Stimulated activated effector memory CD8-positive, alpha-beta T cell treated with anti-CD3 and anti-CD28 coated beads, Interleukin-12 subunit alpha, Interleukin-12 subunit beta, amount 100 ng/mL, for 72 hours (primary cell): ENCODE measurements at places on chromosomes 1 and 21.

- no peak for DNase-seq
These were observed 719.4 kb upstream of the PTBP2 start for GRCh38 chr1:96002201-96002600.

DNA sequence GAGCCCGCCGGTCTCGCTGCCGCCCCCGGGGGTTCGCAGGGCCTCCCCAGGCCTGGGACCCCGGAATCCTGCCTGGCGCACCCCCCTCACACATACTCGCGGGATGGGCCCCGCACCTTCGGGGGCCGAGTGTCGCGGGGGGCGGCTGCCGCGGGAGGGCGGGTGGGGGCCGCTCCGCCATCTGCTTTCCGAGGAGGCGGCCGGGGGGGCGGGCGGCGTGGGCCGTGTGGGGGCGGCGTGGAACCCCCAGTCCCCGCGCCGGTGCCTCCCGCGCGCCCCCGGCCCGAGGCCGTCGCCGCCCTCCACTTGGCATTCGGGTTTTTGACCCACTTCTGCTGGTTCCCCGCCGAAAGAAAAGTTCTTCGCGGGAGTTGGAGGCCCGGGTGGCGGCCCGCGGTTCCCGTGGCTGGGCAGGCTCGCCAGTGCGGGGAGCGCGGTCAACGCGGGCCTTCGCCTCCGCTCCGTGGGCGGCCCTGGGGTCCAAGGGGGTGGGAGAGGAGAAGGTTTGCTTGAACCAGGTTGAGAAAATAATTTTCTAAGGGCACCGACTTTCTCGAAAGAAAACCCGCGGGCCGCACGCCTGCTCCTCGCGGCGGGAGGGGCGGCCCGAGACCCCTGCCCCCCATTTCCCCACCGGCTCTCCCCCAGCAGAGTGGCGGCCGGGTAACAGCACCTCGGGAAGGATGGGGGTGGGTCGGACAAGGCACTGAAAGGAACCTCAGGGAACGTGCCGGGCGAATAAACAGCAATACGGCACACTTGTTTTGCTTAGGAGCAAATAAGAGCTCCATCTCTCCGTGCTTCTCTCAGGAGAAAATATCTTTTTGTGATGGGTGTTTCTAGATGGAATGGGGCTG, 1.6 kb downstream of the PHF13 start:
- DNase-seq, result no peak

- no peak for DNase-seq
These were observed 57.3 kb upstream of the SSBP3 start for GRCh38 chr1:54463259-54464030.

DNA sequence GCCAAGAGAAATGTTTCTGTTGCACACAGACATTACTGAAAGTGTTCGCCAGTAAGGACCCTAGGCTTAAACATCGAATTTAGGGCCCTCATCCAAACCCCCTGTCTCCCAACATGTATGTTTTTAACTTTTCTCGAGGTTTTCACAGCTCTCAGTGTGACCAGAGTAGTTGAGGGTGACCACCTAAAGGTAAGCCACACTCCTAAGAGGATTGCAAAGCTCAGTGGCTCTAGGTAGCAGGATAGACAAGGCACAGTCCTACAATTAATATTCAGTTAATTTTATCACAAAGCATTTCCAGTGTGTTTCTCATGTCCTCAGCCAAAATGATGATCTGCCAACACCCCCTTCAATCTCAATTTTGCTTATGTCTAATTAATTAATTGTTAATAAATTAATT, 695 bp upstream of the ALG14 start:
- DNase-seq, result no peak

- DNase-seq, result no peak
These were observed 127.3 kb upstream of the PLD5 start for GRCh38 chr1:242651817-242652216.

GRCh38 chr1:4330805-4331766, 323.3 kb upstream of the AJAP1 start:
- no peak for DNase-seq

DNA sequence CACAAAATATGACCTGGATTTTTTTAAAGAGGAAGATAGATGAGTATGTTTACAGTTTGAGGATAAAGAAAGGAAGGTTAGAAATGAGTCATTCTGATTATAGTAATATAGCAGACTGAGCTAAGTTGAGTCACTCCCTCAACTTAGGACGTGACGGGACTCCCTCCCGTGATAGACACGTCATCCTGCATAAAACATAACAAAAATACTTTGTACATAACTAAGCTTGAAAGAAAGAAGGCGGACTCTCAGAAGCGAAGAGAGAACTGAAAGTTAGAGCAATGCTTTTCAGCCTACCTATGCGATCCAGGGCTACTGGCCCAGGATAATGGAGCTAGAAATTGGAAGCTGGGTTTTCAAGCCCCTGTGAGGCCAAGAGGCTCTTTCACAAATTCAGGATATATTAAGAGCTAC, 53.0 kb upstream of the DESI2 start:
- DNase-seq, result peak; percentile 9

DNA sequence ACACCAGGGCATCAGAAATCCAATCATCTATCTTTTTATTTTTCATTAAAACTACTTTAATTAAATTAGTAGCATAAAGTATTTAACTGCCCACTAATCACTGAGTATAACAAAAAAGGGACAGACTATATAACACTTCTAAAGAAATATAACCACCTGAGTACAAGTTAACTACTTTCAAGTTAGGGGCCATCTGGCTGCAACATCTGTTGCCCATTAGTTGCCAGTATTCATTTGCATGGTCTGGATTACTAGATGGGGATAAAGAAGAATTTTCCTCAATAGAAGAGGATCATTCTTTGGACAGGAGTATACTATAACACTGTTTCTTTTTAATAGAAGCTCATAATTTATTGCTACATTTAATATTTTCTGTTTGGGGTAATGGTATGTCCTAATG, 446.4 kb downstream of the AMY1C start:
- no peak for DNase-seq

GRCh38 chr21:25370311-25370744, 237.0 kb downstream of the MRPL39 start:
- no peak for DNase-seq

- no peak for DNase-seq
These were observed 46.9 kb downstream of the ZSCAN20 start for GRCh38 chr1:33519240-33519884.

GRCh38 chr1:35192853-35193664, at the start of gene SFPQ:
Gene SFPQ (minus strand): TSS chr1:35193145. CDS start chr1:35193049, 96 bp downstream.
- DNase-seq, result peak; percentile 100

DNA sequence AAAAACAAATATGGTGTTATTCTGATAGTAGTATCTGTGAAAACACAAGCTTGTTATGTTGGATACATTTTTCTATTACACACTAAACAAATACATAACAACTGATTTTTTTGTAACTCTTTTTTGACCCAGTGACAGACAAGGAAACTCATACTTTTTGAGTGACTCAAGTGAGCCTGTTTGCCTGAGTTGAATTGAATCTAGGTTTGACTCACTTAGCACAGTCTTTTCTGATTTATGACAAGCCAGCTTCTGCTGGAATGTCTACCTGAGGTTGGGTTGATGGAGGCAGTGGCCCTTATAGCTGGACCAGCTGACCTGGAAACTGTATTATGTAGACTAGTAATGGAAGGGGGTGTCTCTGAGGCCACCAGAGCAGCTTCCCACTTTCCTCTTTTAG, 4.2 kb upstream of the CLCA4 start:
- no peak for DNase-seq

DNA sequence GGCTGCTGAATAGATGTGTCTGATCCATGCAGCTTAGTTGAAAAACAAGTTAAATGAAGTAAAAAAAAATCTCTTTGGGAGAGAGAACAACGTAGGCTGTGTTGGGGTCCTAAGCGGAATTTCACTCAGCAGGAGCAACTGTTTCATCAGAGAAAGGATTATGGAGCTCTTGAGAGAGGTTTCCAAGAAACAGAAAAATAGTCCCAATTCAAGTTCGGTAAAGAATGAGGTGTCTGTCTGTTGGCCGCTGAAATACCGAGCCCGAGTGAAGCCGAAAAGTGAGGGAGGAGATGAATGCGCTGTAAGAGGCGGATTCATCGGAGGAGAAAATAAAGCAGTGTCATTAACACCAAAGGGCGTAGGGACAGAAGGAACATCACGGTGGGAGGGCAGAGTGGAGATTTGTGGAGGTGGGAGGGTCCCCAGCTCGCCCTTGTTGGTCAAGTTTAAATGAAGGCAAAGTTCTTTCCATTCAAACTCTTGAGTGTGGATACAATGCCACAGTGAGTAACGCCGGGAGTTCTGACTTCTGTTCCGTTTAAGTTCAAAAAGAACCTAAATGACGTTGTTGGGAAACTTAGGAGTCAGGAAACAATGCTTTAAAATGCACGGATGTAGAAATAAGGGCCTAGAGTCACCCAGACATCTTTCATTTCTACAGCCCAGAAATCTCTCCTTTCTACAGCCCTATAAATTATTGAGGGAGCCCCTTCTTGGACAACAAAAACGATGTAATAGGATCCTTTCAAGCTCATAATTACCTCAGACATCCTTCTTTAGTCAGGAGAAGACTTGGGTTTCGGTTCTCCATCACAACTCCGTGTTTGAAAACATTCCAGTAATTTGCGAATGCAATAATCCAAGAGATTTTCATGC, 15.6 kb upstream of the SLC45A1 start:
- DNase-seq, result no peak

GRCh38 chr1:245996811-245997210, 510.3 kb downstream of the SMYD3 start:
- no peak for DNase-seq

GRCh38 chr1:248288391-248288790, 10.6 kb upstream of the OR2T33 start:
- DNase-seq, result no peak

DNA sequence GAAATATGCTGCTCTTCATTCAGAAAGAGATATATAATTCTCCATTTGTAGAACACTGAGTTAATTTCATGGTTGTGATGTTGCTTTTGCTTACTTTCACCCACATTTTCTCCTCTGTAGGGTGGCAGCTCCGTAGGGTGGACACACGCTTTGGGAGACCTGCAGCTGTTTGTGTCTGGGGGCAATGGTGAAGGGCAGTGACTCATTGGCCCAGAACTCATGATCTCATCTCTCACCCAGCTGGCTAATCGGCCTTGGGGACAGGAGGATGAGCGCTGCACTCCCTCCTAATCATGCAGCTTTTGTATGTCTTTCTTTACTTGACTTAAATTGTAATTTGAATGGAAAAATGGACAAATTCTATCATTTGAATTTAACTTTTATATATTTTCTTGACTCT, 9.6 kb downstream of the DISC1 start:
- no peak for DNase-seq

GRCh38 chr1:32208891-32209328, at the start of gene DCDC2B:
Gene DCDC2B (plus strand): TSS chr1:32209089. CDS start chr1:32209094, 5 bp downstream.
- no peak for DNase-seq

- DNase-seq, result no peak
These were observed 5.9 kb downstream of the LRRC8B start for GRCh38 chr1:89530444-89531089.

- no peak for DNase-seq
These were observed 3.8 kb downstream of the NCSTN start for GRCh38 chr1:160346958-160347357.

DNA sequence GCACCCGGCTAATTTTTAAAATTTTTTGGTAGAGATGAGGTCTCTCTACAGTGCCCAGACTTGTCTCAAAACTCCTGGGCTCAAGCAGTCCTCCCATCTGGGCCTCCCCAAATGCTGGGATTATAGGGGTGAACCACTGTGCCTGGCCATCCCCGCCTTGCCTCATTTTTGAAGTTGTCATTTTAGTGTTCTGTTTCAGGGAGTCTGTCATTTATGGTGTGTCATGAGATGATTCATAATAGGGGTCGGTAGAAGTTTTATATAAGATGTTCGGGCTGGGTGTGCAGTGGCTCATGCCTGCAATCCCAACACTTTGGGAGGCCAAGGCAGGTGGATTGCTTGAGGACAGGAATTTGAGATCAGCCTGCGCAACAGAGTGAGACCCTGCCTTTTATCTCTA, 8.5 kb downstream of the PRCC start:
- DNase-seq, result no peak

GRCh38 chr1:4452701-4453100, 201.7 kb upstream of the AJAP1 start:
- no peak for DNase-seq

- no peak for DNase-seq
These were observed 10.1 kb downstream of the HSPG2 start for GRCh38 chr1:21926814-21927532.

GRCh38 chr1:185419718-185420117, 102.7 kb upstream of the IVNS1ABP start:
- DNase-seq, result no peak

DNA sequence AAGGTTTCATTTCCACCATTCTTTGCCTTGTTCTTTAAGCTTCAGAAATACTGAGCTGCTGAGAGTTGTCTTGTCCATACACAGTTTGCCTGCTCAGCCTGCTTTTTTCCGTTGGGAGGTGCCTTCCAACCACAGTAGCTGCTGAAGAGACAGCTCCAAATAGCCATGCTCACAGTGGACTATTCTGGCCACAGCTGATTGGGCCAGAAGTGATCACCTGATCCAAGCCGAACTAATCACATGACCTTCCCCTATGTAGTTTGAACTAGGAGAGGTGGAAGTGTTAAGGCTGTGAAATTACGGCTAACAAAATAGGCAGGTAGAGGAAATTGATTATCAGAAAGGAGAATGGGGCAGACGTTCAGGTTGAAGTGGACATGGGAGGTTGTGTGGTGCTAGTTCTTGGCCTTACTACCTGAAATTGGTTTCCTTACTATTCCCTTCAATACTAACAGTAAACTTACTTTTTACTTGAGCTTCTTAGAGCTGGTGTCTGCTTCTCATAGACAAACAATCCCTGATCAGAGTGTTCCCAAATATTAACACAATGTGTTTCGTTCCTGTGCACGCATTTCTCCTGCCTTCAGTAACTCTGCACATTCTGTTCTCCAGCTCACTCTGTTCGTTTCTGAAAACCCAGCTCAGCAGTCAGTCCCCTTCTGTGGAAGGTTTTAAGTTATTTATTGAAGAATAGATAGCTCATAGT, 136.1 kb downstream of the RWDD3 start:
- no peak for DNase-seq

DNA sequence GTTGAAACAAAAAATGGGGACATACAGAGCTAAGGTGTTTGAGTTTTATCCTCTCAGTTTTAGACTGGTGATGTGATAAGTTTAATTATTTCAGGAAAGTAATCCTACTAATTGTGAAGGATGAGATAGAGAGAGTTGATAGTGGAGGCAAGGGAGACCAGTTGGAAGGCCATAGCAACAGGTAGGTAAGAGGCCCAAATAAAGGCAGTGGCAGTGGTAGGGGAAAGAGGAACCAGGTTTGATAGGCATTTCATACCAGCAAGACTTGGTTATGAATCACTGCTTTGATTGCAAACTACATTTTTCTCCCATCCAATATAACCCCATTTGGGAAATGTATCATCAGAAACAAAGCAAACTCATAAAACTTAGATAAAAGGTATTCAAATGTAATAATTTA, 63.1 kb upstream of the SH3GLB1 start:
- DNase-seq, result no peak

DNA sequence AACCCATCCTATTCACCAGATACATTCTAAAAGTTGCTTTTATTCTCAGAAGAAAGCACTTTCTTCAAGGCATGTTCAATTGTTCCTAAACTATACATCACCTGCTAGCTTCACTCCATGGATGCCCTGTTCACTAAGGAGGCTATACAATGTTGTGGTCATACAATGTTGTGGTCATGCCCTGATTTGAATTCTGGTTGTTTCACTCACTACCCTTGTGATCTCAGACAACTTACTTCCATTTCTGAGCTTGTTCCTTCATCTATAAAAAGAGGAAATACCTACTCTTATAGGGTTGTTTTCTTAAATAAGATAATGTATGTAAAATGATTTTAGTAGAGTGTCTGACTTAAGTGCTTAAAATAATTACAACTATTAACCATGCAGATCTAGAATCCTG, 19.7 kb downstream of the EDEM3 start:
- no peak for DNase-seq
